ENCODE measurements at places on chromosomes 4 and X. TPM values are rescaled to one million over a fixed set of nuclear protein-coding genes. Genes with fewer than 3 reads are reported as not detected.

DNA sequence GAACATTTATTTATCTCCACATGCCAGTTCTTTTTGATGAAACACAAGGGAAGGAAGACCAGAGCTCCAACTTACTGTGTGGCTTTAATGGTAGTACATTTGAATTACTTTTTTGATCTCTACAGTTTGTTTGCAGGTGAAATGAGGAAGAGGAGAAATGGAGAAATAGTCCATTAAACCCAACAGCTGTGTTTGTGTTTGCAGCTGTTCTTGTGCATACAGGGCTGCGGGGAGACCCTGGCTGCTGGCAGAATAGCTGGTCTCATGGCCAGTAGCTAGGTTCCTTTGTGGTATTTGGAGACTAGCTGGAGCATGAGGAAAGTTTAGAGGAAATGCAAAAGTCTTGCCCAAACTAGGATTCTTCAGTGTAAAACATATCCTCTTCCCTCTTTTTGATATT, 374.8 kb downstream of the GPAT3 start:
- no peaks in the 10 kb centered on the region for H3K4me1 ChIP-seq
- no peak for DNase-seq
- H3K36me3 ChIP-seq: no peaks in the 10 kb centered on the region
- no peak overlapping the region for H3K27ac ChIP-seq
- H3K4me3 ChIP-seq: no peak overlapping the region

GRCh38 chr4:153555730-153556434, 89.7 kb downstream of the TMEM131L start:
- H3K36me3 ChIP-seq: peaks cover 3% of the 10 kb centered on the region
- H3K27ac ChIP-seq: peak overlapping the region; percentile 90
- no peaks in the 10 kb centered on the region for H3K27me3 ChIP-seq
- H3K4me1 ChIP-seq: no peaks in the 10 kb centered on the region
- no peak overlapping the region for H3K4me3 ChIP-seq

DNA sequence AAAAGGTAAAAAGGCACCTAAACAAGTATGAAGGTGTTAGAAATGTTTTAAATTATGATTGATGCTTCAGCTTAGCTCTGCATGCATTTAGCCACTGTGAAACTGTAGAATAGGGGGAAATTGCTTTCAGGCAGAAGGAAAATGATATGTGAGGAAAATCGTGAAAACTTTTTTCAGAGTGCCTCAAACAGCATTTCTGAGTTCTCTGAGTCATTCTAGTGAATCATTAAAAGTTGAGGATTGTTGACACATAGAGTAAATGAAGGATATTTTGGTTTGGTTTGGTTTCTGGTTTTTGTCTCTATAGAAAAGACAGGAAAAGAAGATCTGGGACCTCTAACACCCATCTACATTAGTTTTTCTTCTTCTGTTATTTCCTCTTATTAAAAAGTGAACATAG, 332.5 kb upstream of the TRAM1L1 start:
- H3K27me3 ChIP-seq: no peaks in the 10 kb centered on the region
- no peak overlapping the region for H3K4me3 ChIP-seq
- H3K4me1 ChIP-seq: no peaks in the 10 kb centered on the region
- H3K27ac ChIP-seq: no peak overlapping the region

DNA sequence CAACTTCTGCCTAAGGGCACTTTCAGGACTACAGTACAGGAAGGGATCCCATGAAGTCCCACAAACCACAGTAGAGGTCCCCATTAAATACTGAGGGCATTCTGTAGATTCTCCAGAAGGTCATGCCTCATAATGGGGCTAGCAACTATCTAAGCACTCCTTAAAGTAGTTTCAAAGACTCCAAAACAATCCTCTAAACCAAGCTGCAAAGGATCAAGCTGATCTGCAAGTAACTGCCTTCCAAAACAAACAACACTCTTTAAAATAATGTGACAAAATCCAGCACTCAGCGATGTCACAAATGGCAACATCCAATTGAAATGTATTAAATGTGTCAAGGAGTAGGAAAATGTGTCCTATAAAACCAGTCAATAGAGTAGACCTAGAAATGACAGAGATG, 118.7 kb downstream of the FRYL start:
- H3K36me3 ChIP-seq: no peaks in the 10 kb centered on the region
- H3K4me1 ChIP-seq: peaks cover 5% of the 10 kb centered on the region
- no peaks in the 10 kb centered on the region for H3K27me3 ChIP-seq
- no peak for DNase-seq

GRCh38 chr4:138097912-138098600, 144.1 kb downstream of the SLC7A11 start:
- no peaks in the 10 kb centered on the region for H3K36me3 ChIP-seq
- H3K27me3 ChIP-seq: no peaks in the 10 kb centered on the region
- H3K4me1 ChIP-seq: no peaks in the 10 kb centered on the region
- no peak overlapping the region for H3K27ac ChIP-seq
- no peak for DNase-seq

DNA sequence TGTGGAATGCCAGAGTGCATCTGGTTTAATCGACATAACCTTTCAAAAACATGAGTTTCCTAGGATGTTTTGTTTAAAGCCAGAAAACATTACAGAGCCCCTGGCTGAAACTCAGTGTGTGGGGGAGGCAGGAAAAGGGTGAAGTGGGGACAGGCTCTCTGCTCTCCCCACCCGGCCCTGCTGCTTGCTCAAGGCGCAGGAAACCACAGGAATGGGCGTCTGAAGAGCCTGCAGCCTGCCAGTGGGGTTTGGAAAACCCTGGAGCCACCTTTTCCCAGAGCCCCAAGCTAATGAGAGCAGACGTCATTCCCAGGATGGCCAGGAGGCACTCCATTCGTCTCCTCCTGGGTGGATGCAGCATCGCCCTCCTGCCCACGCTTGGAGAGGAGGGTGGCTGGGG, 240.6 kb downstream of the AFAP1 start:
- no peak overlapping the region for H3K4me3 ChIP-seq
- DNase-seq: no peak
- H3K4me1 ChIP-seq: no peaks in the 10 kb centered on the region
- no peak overlapping the region for H3K27ac ChIP-seq

- peak; percentile 33 for DNase-seq
- H3K27ac ChIP-seq: no peak overlapping the region
- H3K27me3 ChIP-seq: no peaks in the 10 kb centered on the region
- no peak overlapping the region for H3K4me3 ChIP-seq
- H3K4me1 ChIP-seq: no peaks in the 10 kb centered on the region
Measured at GRCh38 chr4:3792813-3793212, 26.6 kb downstream of the ADRA2C start.

DNA sequence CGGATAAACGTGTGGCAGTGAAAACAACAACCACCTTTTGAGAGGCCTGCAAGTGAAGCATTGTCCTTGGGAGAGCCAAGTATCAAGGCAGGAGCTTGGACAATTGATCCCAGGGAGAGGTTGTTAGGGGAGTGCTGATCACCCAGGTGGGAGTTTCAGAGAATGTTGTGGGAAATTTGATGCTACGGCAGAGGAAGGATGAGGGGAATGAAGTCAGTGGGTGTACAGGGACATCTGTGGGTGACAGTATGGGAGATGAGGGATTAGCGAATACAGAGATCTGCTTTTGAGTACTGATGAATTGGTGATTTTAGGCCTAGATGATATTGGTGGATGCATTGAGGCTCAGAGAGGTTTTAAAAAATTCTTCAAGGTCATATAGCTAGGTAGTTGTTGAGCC, 4.3 kb downstream of the GNL3L start:
- H3K4me1 ChIP-seq: no peaks in the 10 kb centered on the region
- H3K27ac ChIP-seq: no peak overlapping the region
- no peak for DNase-seq

- DNase-seq: no peak
- H3K27me3 ChIP-seq: no peaks in the 10 kb centered on the region
- no peaks in the 10 kb centered on the region for H3K36me3 ChIP-seq
- H3K27ac ChIP-seq: no peak overlapping the region
Measured at GRCh38 chr4:54107951-54108748, 8.2 kb downstream of the GSX2 start.

GRCh38 chr4:52751487-52751911, 274 bp upstream of the ERVMER34-1 start:
- no peak overlapping the region for H3K27ac ChIP-seq
- DNase-seq: peak; percentile 44
- H3K27me3 ChIP-seq: no peaks in the 10 kb centered on the region
- peak overlapping the region; percentile 53 for H3K4me3 ChIP-seq
- no peaks in the 10 kb centered on the region for H3K4me1 ChIP-seq

Gene CT45A2
- not detected for total RNA-seq

Gene SHISA3
- 2.1 TPM for total RNA-seq

Gene NOX1
- total RNA-seq: not detected
